ENCODE measurements at places on chromosomes 12 and 14.

DNA sequence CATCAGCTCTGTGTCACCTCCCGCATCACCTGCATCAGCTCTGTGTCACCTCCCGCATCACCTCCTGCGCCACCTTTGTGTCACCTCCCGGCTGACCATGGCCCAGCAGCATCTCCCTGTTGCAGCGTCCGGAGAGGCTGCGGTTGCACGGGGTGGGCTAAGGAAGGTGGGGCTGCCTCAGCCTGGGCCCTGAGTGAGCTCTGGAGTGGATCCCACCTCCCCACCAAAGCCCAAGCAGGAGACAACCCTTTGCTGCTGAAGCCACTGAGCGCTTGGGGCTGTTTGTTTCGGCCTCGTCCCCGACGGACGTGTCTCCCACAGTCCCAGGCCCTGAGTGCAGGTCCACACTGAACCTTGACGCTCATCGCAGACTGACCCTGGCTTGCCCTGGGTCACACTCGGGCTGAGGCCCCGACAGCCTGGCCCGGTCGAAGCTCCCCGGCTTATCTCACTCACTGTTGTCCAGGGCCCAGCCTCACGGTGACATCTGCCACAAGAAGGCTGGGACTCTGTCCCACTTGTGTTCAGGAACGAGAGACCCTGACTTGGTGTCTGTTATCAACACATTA is 12.2 kb downstream of the TMEM121 start:
- DNase-seq: no peak

DNA sequence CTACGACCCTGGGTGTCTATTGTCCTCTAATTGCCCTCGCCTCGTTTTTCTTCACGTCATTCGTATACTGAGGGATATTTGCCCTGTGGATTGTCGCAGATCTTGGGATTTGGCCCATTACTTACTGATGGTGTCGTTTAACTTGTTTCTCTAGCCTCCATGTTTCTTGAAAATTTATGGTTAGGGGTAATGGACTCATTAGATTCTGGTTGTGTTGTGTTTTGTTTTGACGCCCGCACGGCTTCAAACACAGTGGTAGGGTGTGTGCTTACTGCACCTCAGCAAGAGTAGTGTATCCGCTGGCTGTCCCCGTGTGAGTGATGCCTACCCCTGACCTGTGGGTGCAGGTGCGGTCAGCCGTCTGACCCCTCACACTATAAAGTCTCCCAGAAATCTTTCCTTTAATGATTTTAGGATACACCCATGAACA is 874 bp upstream of the RNU6-8 start:
- DNase-seq: peak; percentile 20

DNA sequence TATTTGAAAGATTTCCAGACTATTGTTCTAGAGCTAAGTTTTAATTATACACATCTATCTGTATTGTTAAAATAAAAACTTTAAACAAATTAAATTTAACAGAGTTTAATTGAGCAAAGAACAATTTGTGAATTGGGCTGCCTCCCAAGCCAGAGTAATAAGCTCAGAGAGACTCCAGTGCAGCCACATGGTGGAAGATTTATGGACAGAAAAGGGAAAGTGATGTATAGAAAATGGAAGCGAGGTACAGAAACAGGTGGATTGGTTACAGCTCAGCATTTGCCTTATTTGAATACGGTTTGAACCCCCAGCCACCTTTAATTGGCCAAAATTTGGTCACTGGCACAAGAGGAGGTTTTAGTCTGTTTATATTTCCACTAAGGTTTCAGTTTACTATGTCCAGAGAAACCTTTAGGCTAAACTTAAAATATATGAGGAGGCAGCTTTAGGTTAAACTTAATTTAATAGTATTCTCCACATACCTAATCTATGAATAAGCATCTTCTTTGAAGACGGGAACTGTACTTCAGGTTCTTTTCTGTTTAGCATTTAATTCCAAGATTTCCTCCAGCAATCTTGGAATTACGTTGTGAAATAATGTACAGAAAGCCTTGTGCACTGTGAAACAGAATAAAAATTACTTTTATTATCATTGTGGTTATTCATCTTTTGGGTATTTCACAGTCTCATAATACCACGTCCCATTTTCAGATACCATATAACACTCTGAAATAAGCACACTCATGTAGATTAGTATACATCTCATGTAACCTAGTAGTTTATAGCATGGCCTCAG is 19.4 kb downstream of the SRGAP1 start:
- DNase-seq: no peak

DNA sequence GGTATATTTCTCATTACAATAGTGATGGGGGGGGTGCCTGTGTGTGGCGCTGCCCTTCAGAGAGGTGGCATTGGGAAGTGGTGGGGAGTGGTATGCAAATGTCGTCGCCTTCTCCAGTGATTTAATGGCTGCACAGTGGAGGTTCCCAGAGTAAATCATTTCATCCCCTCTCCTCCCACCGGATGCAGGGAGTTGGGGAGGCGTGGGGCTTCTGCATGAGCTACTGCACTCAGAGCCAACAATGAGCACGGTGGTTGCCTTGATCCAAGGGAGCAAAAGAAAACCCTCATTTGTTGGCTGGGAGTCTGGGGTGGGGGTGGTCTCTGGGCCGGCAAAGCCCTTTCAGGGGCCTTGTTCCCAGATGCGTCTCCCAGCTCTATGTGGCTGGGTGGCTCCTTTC is 124.3 kb downstream of the AACS start:
- no peak for DNase-seq

GRCh38 chr14:81285245-81285644 is 64.5 kb upstream of the GTF2A1 start:
- no peak for DNase-seq

GRCh38 chr12:118271183-118271582 is 101.5 kb downstream of the TAOK3 start:
- DNase-seq: no peak

DNA sequence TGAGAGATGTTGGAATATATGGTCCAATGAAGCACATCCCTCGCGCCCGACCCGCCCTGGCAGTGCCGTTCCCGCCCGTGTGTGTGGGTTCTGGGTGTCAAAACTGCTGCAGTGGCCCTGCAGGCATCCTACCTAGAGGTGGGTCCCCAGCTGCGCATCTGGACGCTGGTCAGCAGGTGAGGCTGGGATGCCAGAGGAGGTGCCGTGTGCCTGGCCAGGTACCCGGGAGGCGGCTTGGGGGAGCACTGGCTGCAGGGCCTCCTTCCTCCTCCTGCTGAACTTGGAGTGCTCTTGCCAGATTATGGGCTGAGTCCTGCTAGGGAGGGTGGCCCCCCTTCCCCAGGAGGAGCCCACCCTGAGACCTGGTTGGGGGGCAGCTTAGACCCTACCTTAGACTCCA is 5.2 kb downstream of the MTA1 start:
- DNase-seq: no peak

- no peak for DNase-seq
These were observed 901.8 kb downstream of the VRK1 start for GRCh38 chr14:97699026-97699425.

DNA sequence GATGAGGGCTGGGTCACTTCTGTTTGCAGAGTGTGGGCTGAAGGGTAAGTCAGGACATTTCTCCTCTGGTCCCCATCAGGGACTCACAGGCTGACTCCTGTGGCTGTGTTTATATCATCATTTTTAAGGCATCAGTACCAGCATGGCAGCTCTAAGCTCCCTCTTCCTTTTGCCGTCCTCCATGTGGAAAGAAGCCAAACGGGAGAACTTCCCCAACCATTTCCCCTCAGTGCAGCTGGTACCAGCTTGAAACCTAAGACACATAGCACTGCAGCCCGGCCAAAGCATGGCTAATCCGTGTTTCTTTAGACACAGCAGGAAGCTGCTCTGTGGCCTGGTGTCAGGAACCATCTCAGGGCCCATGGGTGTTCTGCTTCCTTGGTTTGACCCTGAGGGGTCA is 31.9 kb upstream of the ATP2A2 start:
- no peak for DNase-seq

DNA sequence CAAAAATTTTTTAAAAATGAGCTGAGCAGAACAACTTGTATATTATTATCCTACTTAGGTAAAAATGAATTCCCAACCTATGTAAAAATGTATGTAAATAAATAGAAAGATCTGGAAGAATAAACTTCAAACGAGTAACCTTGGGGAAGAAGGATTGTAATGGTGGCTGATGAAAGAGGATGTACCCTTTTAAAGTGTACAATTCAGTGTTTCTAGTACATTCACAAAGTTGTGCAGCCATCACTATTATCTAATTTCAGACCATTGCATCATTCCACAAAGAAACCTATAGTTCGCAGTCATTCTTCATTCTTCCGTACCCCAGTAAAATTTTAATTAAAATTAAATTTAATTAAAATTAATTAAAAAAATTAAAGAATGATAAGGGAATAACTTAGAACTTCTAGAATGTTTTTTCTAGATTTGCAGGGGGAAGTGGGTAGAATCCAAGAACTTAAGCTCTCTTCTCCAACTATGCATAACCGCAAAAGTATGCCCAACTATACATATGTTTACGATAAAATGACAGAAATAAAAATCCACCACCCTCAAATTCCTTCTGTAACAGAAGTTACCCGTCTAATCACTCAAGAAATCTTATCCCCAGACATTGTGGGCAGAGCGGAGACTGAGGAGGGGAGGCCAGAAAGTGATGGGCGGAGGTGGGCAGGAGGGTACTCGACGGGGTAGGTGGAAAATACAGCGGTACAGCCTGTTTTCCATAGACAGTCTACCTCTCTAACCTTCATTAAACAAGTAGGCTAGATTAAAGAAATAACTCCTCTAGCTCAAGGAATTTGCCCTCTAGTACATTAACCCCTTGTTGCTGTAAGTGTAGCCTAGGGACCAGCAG is 921 bp downstream of the DEPDC4 start:
- no peak for DNase-seq

GRCh38 chr14:33979613-33980276 is 28.9 kb upstream of the EGLN3 start:
- DNase-seq: peak; percentile 65

DNA sequence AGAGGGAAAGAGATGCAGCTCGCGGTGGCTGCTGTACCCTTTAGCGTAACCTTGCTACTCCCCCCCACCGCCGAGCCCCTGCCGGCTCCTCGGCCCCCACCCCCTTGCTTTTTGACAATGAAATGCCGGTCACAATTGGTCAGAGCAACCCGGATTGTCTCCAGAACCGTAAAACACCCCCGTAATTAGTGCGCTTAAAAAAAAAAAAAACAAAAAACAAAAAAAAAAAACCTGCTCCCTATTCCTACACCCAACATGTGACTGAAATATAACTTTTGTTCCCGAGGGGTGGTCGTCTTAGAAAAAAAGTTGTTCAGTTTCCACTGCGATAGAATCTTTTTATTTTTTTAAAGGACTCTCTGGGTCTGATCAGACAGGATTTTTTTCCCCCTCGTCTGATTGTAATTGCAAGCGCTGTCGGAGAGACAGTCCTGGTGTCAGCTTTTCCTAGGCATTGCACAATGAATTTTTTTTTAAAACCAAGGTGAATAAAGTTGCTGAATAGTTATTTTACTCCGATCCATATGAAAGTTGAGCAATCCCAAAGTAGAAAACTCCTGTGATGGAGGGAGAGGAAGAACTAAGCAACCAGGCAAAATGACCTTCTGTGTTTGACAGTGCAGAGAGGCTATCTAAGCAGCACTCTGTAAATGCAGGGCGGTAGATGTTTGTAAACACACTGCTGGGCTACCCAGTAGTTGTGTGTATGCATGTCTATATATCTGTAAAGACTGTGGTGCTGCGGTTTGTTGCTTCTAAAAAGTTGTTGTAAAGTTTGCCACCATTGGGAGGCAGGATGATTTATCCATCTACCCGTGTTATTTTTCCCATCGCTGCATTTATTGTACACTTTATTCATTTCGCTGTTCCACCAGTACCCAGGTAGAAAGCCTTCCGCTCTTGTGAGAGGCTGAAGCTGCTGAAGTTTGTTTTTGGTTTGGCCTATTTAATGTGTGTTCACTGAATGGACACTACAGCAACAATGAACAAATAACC is 1.1 kb downstream of the ETV6 start:
- peak; percentile 78 for DNase-seq

DNA sequence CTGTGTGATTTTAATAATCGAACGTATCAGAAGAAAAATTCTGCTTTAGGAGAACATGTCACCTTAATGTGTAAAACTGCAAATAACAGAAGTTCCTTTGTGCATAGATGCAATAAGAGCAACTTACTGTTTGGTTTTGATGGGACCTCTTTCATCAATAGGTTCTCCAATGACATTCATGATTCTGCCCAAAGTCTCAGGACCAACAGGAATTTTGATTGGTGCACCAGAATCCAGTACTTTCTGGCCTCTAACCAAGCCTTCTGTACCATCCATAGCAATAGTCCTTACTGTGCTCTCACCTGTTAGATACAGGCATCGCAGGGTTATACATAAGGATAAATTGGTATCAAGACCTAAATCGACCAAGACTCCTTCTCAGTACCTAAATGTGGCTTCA is 1.1 kb downstream of the ATP5F1B start:
- no peak for DNase-seq

DNA sequence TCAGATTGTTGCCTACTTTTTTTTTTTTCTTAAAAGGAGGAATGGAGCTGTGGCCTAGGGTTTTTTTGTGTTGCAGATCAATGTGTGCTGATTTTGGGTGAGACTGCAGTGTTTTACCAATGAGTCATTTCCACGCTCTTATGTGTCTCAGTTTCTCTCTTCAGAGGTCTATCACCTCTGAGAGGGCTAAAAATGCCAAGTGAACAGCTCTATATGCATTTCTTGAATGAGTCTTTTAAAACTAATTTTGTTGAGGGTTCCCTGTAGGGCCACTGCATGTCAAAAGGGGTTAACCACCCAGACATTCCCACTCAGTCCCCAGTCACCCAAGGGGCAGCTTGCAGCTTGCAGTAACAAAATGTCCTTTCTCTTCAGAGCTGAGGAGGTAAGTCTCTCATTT is 24.3 kb upstream of the GLIPR1L2 start:
- no peak for DNase-seq

GRCh38 chr12:130715998-130716968 is at the start of gene RIMBP2:
TSS of gene RIMBP2 (minus strand) at chr12:130716299. CDS start at chr12:130479013, 237,286 bp downstream.
- DNase-seq: no peak

DNA sequence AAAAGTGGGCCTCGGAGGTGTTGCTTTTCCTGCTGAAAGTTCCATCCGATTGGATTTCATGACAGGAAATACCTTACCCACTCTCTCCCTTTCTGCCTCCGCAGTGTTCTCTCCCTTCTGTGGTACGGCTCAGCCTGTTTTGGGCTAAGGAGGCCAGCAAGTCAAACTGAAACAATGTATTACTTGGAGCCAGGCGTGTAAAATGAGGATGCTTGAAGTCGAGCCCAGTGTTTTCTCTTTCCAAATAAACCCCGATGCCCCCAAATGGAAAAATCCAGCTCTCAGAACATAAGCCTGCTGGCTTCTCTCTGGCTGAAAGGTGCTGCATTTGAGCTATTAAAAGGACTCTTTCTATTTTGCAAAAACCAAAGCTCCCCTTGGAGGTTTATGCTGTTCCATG is 124.7 kb downstream of the ZNF664 start:
- no peak for DNase-seq

- DNase-seq: no peak
These were observed 88.7 kb downstream of the RIC8B start for GRCh38 chr12:106863189-106863588.

DNA sequence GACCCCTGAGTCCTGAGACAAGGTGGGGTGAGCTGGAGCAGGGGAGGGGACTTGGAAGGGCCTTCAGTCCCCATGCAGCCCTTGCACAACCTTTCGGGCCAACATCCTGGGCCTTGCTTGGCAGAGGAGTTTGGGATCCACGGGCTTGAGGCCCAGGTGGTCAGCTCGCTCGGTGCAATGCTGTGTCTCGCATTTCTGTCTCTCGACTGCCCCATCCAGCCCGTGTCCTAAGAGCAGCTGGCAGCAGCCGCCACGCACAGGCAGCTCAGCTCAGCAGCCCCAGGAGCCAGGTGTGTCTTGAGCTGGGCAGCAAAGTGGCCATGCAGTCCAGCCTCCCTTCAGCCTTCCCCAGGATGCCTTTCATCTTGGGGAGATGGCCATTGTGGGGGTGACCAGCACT is 10.8 kb downstream of the PACS2 start:
- DNase-seq: no peak

Measured in NB4 (cell line).